Thoracic aorta endothelial cell (primary cell): ENCODE measurements at places on chromosomes 3 and 15. TPM values are rescaled to one million over a fixed set of nuclear protein-coding genes. Genes with fewer than 3 reads are reported as not detected.

CLDN18 gene
- not detected in 2 replicates for total RNA-seq

ANKRD63 gene
- 0.13 and 0.22 TPM in 2 replicates for total RNA-seq

ARPP21 gene
- not detected in 2 replicates for total RNA-seq

BBS4 gene
- 8.9 and 10.8 TPM in 2 replicates for total RNA-seq

HHLA2 gene
- not detected in 2 replicates for total RNA-seq

SLC12A8 gene
- 0.29 and 0.80 TPM in 2 replicates for total RNA-seq

MEX3B gene
- 7.3 and 10.9 TPM in 2 replicates for total RNA-seq

OR5H14 gene
- not detected in 2 replicates for total RNA-seq

OXTR gene
- total RNA-seq, result 0.13 and 0.14 TPM in 2 replicates

SENP2 gene
- 44.8 and 50.4 TPM in 2 replicates for total RNA-seq

DUOXA2 gene
- total RNA-seq, result not detected in 2 replicates

GPR156 gene
- 0.27 and 0.36 TPM in 2 replicates for total RNA-seq

LXN gene
- 99.8 and 102 TPM in 2 replicates for total RNA-seq

RASGRP1 gene
- 0.07 and 0.13 TPM in 2 replicates for total RNA-seq

CD200R1 gene
- 0.07 TPM in 1 of 2 replicates, not detected in the other for total RNA-seq

NDUFB5 gene
- 118 and 124 TPM in 2 replicates for total RNA-seq

SPSB4 gene
- total RNA-seq, result under 0.01 TPM in 1 of 2 replicates, not detected in the other

SEC62 gene
- total RNA-seq, result 41.5 and 45.7 TPM in 2 replicates

PPM1M gene
- 11.3 and 12.0 TPM in 2 replicates for total RNA-seq

GCNT3 gene
- not detected in 2 replicates for total RNA-seq

SHC4 gene
- 0.53 and 0.65 TPM in 2 replicates for total RNA-seq

THSD4 gene
- 19.3 and 26.1 TPM in 2 replicates for total RNA-seq

RARRES1 gene
- total RNA-seq, result 0.57 and 0.66 TPM in 2 replicates

TAGLN3 gene
- 0.40 TPM in 1 of 2 replicates, not detected in the other for total RNA-seq

BCHE gene
- 0.13 and 0.14 TPM in 2 replicates for total RNA-seq

LTK gene
- 0.07 and 0.13 TPM in 2 replicates for total RNA-seq

PPCDC gene
- total RNA-seq, result 9.8 and 11.2 TPM in 2 replicates

CSK gene
- total RNA-seq, result 37.5 and 47.6 TPM in 2 replicates
